ENCODE measurements at places on chromosomes 3 and 15. TPM values are rescaled to one million over a fixed set of nuclear protein-coding genes. Genes with fewer than 3 reads are reported as not detected.

DNA sequence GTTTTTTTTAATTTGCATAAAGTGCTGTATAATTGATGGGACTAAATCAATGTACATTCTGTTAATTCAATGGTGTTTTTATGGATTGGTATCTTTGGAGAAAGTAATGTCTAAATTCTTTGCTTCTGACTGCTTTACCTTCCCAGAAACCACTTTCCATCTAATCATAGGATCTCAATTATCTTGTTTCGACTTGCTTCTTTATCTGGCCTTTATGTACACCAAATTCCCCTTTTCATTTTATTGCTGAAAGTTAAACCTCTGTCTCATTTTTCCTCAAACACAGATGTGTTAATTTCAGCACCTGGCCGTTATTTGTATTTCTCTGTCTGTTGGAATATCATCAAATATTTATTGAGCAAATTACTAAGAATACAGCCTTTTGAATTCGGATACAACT is 287.3 kb upstream of the GBE1 start:
- no peak for DNase-seq

DNA sequence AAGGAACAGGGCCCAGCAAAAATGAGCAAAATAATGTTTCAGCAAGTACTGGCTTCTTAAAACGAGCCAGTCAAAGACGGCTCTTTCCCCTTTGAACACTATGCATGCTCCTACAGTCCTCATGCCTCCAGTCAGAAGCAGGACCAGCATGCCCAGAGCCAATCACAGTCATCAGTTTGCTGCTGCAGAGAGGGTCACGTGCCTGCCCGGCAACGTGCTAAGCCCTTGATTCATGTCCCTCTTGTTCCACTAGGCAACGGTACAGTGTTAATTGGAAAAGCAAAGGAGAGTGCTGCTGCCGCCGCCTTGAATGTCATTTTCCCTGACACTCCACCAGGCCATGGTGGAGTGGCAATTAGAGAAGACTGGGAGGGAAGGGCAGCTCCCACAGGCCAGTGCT is 500.1 kb downstream of the OCA2 start:
- DNase-seq = no peak

The SAMMSON gene
- 0.04 TPM for polyA plus RNA-seq

- DNase-seq = no peak
These were observed 14.0 kb upstream of the STAC start for GRCh38 chr3:36366308-36366707.

DNA sequence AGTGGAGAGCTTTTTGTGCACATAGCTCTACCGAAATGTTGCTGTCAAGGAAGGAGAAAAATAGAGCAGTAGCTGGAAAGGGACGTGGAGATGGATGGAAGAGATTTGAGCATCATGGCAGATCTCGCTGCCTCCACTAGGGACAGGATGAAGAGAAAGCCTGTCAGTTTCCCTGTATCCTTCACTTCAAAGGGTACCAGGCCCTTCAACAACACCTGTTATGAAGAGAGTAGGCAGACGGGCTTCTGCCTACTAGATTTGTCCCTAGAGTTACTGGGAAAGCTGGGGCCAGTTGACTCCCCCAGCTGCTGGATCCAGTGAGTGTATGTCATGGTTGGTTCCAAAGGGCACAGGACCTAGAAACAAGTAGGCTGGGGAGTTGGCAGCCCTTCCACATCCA is 150.8 kb downstream of the TLE3 start:
- no peak for DNase-seq

The KATNBL1 gene
- 51.0 TPM for polyA plus RNA-seq

DNA sequence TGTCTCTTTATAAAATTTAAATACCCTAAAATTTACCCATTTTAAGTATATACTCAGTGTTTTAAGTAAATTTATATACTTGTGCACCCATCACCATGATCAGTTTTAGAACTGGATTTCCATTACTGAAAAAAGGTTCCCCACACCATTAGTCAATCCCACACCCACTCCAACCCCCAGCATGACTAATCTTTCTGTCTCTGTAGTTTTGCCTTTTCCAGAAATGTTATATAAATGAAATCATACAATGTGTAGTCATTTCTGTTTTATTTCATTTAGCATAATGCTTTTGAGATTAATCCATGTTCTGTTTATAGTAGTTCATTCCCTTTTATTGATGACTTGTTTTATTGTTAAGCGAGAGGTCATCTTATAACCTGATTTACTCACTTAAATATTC is 66.1 kb upstream of the LIMD1 start:
- no peak for DNase-seq

Measured in right renal pelvis (tissue), 4 donors.